ENCODE measurements at places on chromosomes 1 and 21. TPM values are rescaled to one million over a fixed set of nuclear protein-coding genes. Genes with fewer than 3 reads are reported as not detected.
A peak's percentile ranks its signal among the peaks of the same experiment; 100 is the strongest.

The KIF1B gene
- 26.4 TPM for total RNA-seq

The SLC6A17 gene
- 0.15 TPM for total RNA-seq

The AMY1B gene
- total RNA-seq = 4.6 TPM

The CFH gene
- total RNA-seq = 83.8 TPM

The SPRR1B gene
- total RNA-seq = not detected

The CLCNKB gene
- 1.9 TPM for total RNA-seq

The SMIM1 gene
- 15.4 TPM for total RNA-seq

The FCRLB gene
- total RNA-seq = 0.52 TPM

DNA sequence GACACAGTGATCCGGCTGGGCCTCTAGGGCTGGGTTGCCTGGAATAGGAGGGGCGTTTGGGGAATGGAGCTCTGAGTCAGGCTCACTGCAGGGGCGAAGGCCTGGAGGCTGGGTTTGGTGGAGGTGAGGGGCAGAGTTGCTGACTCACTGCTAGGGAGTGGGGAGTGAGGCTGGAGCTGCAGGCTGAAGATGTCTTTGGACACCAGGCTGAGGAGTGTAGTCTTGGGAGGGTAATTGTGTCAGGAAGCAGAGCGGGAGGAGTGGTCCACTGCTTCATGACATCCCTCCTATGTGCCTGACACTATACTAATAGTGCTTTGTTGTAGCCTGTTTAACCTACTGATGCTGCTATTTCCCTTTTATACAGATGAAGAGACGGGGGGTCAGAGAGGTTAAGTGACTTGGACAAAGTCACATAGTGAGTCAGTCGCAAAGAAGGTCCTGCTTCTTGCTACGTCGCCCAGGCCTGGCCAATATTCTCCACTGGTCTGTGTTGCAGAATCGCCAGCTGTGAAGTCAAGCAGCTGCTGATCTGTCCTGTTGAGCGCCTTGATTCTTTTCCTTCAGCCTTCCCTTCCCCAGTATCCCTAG, 13.6 kb downstream of the ACTL8 start:
- DNase-seq = peak; percentile 63

DNA sequence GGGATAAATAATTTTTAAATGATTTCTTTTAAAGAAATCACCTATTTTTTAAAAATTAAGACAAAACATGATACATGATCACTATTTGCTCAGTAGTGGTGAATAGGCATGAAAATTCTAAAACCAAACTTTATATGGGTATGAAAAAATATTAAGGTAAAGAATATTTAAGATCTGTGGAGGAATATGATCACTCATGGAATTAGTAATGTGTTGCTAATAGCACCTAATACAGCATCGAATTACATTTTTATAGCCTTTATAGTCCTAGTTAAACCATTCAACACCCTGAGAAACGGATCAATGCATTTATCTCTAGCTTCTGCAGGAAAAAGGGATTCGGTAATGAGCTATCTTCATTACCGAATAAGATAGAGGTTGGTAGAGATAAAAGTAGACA, 373.9 kb downstream of the LRRIQ3 start:
- no peak for DNase-seq

GRCh38 chr1:204529371-204529895, 13.2 kb downstream of the MDM4 start:
- DNase-seq = no peak

GRCh38 chr1:232776526-232777106, 28.6 kb upstream of the MAP10 start:
- no peak for DNase-seq

GRCh38 chr1:240401731-240402130, 210.2 kb downstream of the GREM2 start:
- DNase-seq = no peak

DNA sequence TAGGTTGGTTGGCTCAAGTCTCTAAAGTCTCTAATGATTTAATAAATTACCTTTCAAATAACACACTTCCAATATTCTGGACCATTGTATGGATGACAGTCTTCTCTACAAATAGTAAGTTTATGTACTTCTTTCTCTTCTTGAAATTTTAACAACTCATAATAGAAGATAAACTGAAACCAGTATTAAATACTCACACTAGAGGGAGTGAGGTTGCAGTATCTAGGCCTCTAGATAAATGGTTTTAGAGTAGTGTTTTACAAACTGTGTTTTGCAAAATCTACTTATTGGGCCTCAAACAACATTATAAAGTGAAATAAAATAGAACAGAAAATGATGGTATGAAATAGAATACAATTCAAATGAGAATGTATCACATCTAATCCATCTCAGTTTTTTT, 479.9 kb upstream of the BRINP3 start:
- DNase-seq = no peak

DNA sequence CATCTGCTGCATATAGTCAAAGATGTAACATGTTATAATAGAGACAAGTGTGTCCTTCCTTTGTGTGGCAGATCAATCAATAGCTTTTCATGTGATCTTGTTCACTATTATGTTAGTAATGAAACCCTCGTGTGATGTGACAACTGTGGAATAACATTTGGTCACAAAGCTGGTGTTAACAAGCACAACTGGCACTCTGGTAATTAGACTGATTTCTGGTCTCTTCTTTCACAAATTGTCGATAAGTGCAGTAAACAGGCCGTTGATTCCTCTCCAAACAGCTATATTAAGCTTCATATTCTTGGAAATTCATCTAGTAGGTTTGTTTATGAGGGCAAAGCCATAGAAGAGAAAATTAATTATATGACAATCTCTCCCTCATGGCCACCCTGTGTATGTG, 616.7 kb upstream of the PTBP2 start:
- no peak for DNase-seq

GRCh38 chr1:244962130-244962529, 97.8 kb upstream of the HNRNPU start:
- DNase-seq = no peak

DNA sequence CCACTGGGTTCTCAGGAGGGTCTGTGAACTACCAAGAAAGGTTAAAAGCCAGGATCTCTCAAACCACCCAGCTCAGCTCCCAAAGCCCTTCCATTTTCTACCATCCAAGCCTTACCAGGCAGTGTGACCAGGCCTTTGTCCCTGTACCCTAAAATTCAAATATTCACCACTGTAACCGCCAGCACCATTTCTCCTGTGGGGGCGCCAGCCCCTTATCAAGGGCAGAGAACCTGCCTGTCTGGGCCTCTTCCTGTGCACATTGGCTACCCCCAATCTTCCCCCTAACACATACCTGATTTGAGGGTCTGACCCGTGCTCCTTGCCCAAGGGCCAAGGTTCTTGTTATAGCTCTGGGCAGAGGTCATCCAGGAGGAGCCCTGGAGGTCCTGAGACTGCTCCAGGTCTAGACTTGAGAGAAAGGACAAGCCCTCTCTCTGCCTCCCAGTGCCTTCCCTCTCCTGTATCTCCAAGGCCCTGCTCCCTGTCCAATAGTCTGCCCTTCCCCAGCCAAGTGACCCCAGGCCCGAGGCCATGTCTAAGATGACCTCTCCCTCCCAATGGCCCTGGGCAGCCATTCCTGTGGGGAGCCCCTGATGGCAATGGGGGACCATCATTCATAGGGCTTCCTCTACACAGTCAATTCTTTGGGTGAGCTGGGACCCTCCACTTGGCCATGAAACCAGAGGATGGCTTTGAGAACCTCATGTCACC, 78.5 kb downstream of the FHAD1 start:
- no peak for DNase-seq

GRCh38 chr1:17020502-17020901, 8.8 kb upstream of the ATP13A2 start:
- no peak for DNase-seq

DNA sequence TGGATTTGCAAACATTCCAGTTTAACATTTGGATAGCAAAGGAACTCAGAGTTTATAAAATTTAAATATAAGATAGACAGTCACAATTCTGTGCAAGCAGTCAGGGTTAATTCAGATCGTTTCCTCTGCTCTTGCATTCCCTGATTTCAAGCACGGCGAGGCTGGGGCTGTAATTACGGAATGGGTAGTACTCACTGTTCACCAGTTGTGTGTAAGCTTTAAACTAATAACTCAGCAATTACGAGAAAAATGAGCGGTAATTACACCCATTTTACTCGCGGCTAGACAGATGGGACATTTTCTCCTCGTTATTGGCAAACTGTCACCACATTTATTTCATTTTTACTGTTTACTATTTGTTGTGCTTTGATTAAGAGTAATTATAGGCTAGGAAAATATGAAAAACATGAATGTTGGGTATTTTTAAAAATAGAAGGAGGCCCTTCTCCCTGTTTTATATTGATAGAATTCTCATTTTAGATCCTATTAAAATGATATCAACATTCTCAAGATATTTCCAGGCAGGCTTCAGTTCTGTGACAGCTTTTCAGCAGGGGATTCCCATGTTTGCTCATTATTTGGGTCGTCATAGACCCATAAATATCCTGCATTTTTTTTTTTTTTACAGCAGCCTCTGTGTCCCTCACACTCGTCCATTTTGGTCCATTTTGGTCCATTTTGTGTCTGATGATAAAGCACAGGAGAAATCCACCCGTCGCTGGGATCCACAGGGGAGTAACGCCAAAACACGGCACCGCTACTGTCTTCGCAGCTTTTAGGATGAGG, 208.3 kb downstream of the DSCAM start:
- DNase-seq = no peak

DNA sequence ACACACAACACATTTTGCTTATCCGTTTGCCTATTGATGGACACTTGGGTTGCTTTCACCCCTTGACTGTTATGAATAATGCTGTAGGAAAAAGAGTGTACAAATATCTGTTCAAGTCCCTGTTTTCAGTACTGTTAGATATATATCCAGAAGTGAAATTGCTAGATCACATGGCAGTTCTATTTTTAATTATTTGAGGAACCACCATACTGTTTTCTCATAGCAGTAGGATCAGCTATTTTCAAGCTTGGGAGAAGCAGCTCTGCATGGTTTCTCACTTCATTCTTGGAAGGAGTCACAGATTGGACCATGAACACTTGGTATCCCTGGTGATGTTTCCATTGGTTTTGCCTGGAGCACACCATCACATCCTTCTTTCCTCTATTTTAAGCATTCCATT, 114.4 kb upstream of the ZP4 start:
- DNase-seq = no peak

- no peak for DNase-seq
Measured at GRCh38 chr1:45870500-45870899, 67.1 kb downstream of the MAST2 start.

DNA sequence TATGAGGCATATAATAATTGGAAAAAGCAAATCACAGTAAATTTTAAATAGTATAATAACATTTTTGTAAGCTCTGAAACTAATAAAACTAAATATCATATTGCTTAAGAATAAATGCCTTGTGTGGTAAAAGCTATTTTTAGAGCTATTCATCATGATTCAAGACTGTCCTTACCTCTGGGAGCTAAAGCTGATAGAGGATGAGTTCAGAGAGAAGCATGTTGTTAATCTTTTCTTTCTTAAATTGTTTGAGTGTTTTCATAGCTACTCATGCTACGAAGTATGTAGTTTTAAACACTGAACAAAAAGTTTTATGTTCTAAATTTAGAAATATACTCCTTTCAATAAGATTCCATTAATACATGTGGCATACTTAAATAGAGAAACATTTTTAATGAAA, 30.5 kb downstream of the IFI16 start:
- DNase-seq = no peak

DNA sequence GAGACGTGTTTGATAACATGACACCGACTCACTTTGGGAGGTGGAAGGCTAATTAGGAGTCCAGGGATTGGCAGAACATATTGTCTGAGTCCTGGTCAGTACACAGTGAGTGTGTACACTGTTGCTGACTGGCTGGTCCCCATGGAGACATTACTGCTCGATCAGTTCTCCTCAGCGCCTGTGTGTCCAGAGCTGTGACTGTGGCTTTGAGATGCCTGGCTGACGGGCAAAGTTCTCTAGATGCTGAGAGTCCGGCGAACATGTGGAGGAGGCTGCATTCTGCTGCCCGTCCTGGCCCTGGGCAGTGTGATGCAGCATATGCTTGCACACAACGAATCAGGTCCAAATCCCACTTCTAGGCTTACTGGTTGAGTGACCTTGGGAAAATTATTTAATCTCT, 280.1 kb upstream of the ST6GALNAC5 start:
- no peak for DNase-seq

DNA sequence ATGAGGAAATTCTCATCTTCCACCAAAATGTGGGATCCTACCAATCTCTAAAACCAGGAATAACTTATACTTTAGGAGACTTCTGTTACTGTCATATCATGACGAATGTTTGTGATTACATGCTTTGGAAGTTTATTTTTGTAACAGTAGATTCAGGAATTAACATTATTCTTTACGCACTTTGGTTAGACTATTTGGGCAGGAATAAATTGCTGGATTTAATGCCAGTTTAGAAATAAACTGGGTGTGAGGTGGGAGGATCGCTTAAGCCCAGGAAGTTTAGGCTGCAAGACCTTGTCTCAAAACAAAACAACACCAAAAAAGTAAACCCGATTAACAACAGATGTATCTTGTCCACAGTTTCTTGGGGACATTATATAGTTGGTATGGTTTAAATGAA, 52.1 kb downstream of the MIGA1 start:
- DNase-seq = no peak

DNA sequence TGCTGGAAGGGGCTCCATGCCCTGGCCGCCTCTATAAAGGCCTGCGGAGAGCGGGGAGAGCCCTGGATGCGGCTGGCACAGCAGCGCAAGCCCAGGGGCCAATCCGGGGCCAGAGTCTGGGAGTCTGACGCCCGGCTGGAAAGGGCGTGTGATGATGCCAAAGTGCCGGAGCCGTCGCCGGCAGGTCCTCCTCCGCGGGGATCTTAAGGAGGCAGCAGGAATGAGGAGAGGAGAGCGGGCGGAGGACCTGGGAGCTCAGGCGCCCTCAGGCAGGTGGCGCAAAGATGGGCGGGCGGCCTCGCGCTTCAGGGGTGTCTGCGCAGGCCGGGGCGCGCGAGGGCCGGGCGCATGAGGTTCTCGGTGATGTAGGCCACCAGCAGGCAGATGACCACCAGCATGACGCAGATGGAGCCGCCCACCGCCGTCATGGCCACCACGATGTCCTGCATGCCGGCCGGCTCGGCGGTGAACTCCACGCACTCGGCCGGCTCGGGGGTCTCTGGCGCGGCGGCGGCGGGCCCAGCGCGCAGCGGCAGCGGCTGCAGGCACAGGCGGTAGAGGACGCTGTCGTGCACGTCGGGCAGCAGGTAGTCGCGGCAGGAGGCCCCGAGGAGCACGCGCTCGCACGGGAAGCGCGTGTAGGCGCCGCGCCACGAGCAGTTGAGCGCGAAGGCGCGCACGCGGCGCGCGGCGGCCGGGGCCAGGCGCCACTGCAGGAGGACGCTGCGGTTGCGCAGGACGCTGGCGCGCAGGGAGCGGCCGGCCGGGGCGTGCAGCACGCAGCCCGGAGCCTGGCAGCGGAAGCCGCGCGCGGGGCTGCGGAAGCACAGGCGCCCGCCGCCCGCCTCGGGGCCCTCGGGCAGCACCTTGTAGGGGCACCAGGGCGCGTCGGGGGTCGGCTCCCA, 653 bp downstream of the FNDC10 start:
- DNase-seq = no peak

All from uterus (tissue), 4 donors.